ENCODE measurements at places on chromosomes 12 and 14.

DNA sequence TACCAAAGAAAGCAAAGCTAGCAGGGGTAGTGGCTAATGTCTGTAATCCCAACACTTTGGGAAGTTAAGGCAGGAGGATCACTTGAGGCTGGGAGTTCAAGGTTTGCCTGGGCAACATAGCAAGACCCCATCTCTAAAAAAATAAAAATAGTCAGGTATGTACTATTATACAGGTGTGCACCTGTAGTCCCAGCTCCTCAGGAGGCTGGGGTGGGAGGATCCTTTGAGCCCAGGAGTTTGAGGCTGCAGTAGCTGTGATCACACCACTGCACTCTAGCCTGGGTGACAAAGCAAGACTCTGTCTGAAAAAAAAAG lies 142.2 kb downstream of the PAWR start:
- no peak for DNase-seq

- DNase-seq, result no peak
These were observed 138.5 kb downstream of the ANO6 start for GRCh38 chr12:45354399-45354798.

- no peak for DNase-seq
These were observed 2.9 kb upstream of the NYNRIN start for GRCh38 chr14:24395609-24396582.

- no peak for DNase-seq
These were observed 3.1 kb upstream of the FIGNL2 start for GRCh38 chr12:51851413-51852124.

GRCh38 chr12:66633676-66634075 lies 45.2 kb downstream of the GRIP1 start:
- no peak for DNase-seq

DNA sequence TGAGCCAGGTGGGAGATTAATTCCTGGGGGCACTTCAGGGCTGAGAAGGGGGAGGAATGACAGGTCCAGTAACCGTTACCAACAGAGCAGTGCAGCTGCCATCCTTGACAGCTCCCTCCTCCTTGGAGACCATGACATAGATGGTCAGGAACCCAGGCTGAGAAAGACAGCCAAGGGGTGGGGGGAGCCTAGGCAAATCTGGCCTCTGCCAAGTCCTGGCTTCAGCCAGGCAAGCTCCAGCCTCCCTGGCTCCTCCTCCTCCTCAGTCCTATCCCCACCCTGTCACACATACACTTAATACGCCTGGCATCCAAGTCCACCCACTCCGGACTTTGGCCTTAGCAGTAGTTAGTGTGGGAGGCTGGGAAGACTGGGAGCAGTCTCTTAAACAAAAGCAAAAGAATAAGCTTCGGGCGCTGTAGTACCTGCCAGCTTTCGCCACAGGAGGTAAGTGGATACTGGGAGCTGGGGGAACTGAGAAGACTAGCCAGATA lies at the start of gene RDH5:
TSS of gene RDH5 (plus strand) at position 323 of the 494 bp plus-strand sequence. CDS start 792 bp downstream, outside the sequence.
- no peak for DNase-seq

- peak; percentile 67 for DNase-seq
These were observed 1.5 kb downstream of the KDM2B start for GRCh38 chr12:121579190-121579791.

- no peak for DNase-seq
These were observed 16.8 kb upstream of the EIF5 start for GRCh38 chr14:103317251-103317650.

GRCh38 chr12:132353811-132354210 lies 24.4 kb upstream of the GALNT9 start:
- no peak for DNase-seq

DNA sequence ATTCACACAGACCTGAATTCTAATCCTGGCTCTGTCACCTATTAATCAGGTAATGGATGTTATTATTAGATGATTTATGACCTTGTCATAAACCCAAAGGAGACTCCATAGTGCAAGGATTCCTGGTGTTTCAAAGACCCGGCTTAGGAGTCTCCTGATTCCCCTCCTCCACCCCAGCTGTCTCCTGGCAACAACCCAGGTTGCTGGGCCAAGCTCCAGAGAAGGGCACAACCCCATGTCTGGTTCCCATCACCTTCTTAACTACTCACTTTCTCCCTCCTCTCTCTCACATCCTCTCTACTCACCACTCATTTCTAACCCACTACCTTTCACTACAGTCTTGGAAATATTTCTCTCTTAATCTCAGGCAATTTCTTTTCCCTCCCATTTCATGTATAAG lies 41.6 kb downstream of the RHOJ start:
- DNase-seq, result no peak

- no peak for DNase-seq
These were observed 70.6 kb upstream of the SYT1 start for GRCh38 chr12:78793982-78794381.

GRCh38 chr12:6158749-6159148 lies 34.3 kb upstream of the VWF start:
- DNase-seq, result no peak

GRCh38 chr12:111056618-111057521 lies 136.5 kb upstream of the MYL2 start:
- peak; percentile 73 for DNase-seq

- no peak for DNase-seq
These were observed 70.1 kb downstream of the LGR5 start for GRCh38 chr12:71509705-71510104.

GRCh38 chr12:101696251-101697196 lies 916 bp upstream of the CHPT1 start:
- peak; percentile 32 for DNase-seq

GRCh38 chr14:89486505-89486904 lies 69.5 kb upstream of the FOXN3 start:
- DNase-seq, result no peak

- DNase-seq, result no peak
These were observed 7.4 kb downstream of the UBE2N start for GRCh38 chr12:93434256-93434865.

GRCh38 chr14:52878469-52878868 lies 72.4 kb downstream of the FERMT2 start:
- no peak for DNase-seq

- DNase-seq, result no peak
These were observed 259.7 kb downstream of the NELL2 start for GRCh38 chr12:44616402-44616801.

DNA sequence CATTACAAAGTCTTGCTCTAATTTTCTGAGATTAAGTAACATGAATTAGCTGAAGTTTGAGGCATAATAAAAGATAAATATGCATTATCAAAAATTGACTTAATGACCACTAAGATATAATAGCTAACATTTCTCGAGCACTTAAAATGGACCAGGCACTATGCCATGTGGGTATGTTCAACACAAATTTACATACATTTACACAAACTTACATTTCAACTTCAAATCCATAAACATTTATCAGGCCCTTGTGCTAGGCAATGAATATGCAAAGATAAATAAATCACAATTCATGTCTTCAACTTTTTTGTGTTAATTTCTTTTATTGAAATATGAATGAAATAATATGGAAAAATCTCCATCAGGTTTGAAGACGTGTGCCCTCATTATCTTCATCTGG lies 108.7 kb downstream of the GAS2L3 start:
- DNase-seq, result no peak

DNA sequence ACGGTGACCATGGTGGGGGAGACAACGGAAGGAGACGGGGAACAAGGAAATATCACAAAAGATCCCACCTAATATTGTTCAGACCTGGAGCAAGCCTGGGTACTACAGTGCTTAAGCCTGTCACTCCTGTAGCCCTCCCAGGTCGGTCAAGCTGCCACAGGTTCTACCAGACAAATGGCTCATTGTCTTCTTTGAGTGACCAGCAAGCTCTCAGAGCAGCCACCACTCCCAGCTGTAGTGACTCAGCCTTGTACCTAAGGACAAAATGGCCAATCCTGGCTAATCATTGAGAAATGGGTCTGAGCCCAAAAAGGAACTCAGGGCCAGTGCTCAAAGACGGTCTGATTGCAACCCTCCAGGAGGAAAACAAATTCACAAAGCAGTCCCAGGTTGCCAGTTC lies 238.4 kb upstream of the NOS1 start:
- no peak for DNase-seq

DNA sequence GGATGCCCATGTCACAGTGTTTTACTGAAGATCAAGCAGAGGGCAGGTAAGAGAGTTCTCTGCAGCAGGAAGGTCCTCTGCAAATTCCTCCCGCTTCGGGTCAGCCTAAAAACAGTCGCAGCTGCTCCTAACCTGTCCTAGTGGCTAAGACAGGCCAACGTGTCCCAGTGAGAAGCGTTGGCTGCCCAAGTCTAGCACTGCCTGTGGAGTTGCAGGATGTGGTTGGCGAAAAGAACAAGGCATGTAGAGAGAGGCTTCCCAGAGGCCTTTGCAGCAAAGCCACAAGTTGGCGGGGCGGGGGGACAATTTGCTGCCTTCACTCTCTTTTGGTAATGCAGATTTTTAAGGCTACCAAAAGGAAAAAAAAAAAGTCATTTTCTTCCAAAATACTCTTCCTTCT lies 340.1 kb downstream of the BCL11B start:
- peak; percentile 87 for DNase-seq

DNA sequence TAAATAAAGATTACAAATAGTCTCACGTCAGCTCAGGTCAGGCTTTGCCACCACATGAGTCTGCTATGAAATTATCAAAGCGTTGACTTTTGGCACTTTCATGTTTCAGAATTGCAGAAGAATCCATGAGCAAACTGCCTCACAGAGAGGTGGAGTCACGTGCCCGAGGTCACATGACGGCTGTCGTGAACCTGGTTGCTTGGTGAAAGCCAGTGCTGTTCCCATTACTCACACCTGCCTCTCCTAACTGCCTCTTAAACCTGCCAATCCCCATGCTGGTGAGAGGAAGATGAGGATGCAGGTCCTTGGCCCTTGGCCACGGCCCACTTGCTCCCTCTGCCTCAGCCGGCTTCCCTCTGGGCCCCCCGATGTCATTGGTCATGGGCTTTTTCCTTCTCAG lies 272.7 kb downstream of the BCL11B start:
- no peak for DNase-seq

GRCh38 chr14:92014040-92014439 lies 25.8 kb downstream of the TRIP11 start:
- DNase-seq, result no peak

Data from CD4-positive, alpha-beta T cell treated with Interleukin-17A for 4 hours (primary cell).